ENCODE measurements at places on chromosomes 4 and X.

DNA sequence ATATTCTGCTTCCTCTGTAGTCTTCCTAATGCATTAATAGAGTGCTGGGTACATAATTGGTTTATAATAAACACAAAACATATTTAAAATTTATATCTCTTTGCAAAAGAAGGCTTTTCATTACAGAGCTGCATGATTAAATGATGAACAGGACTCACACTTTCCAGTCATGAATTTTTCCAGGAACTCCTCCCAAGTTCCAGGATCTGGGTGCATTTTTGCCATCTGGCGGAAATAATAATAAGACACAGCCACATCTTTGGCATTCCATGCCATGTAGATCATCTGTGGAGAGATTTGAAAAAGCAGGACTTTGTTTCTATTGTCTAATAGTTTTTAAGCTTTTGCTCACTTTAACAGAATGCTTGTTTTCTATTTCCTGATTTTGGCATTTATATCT lies 40.2 kb upstream of the SULT1B1 start:
- no peak for DNase-seq

- peak; percentile 42 for DNase-seq
Measured at GRCh38 chr4:88107406-88108107, 50.9 kb downstream of the ABCG2 start.

- no peak for DNase-seq
Measured at GRCh38 chrX:40167233-40167849, 69.6 kb upstream of the BCOR start.

- no peak for DNase-seq
Measured at GRCh38 chr4:189838821-189839497, 101.7 kb upstream of the FRG1 start.

DNA sequence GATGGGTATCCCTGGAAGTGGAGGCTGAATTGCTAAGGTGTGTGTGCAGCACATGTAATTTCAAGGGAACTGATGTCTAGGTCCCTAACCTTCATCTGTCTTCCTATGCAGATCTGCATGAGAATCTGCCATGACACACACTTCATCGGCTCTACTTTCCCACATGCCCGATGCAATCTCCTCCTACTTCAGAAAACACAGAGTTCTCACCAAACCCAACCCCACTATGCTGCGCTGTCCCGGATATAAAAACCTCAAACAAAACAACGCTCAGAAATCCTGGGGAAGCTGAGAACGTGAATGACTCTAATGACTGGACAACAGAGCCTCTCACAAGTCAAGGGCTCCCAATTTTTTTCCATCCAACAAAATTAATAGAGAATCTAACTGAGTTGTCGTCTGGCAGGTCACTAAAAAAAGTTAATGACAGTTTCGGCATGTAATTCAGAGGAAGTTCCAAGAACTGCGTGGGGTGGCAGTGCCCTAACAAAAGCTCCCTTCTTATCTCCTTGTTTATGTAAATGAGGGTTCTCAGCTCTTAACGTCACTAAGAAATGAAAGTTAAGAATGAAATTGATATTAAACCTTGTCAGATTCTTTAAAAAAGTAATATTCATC lies 39.0 kb downstream of the STX18 start:
- peak; percentile 44 for DNase-seq

DNA sequence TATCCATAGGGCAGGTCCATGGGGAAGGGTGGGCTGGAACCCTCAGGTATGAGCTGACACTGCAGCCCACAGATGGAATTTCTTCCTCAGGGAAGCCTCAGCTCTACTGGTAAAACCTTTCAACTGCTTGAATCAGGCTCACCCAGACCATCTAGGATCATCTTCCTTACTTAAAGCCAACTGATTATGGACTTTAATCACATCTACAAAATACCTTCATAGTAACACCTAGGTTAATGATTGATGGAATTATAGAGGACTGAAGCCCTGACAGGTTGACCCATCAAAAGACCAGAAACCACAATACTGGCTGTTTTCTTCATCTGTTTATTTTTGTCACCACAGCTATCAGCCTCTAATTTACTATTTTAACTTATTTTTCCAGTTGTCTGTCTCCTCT lies 188.9 kb upstream of the BOD1L1 start:
- no peak for DNase-seq

DNA sequence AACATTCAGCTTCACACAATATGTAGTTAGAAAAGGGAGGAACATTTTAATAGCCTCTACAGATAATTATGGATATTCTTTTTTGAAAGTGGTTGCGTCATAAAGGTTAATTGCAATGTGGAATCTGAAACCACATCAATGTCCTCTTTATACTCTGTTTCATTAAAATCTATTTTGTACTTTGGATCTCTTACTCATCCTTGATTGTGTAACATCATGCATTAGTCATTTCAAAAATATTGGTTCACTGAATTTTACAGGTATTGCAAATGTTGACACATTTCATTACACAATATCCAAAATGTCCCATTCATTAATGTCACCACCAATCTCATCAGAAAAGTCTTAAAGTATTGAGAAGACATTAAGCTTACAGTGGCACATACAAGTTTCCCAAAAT lies 62.7 kb upstream of the USP9X start:
- no peak for DNase-seq

GRCh38 chrX:39752815-39753214 lies 344.9 kb downstream of the BCOR start:
- DNase-seq = peak; percentile 64

DNA sequence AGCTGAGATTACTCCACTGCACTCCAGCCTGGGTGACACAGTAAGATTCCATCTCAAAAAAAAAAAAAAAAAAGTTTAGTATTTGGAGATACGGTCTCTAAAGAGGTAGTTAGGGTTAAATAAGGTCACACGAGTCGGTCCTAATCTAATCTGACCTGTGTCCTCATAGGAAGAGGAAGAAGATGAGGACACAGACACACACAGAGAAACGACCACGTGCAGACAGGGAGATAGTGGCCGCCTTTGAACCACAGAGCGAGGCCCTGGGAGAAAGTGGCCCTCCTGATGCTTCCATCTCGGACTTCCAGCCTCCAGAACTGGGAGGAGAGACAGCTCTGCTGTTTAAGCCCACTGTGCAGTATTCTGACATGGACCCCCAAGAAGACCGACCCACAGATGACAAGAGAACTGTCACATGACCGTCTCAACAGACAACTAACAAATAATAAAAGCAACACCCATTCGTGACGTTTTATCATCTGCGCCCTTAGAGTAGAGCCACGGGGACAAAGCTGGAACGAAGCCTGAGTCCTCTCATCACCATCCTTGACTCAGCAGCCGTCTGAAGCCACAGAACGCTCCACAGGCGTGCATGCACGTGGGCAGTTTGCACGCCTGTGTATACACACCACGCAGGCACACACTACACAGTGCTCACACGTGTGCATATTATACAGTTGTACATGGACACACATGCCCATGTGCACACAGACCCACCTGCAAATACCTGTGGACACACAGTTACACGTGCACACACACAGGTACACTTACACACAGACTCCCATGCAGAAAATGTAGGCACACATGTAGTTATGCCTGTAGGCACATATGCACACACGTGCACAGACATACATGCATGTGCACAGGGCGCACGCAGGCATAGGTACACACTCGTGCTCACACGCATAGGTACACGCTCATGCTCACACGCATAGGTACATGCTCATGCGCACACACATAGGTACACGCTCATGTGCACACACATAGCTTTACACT lies 51.7 kb downstream of the FAM53A start:
- no peak for DNase-seq

DNA sequence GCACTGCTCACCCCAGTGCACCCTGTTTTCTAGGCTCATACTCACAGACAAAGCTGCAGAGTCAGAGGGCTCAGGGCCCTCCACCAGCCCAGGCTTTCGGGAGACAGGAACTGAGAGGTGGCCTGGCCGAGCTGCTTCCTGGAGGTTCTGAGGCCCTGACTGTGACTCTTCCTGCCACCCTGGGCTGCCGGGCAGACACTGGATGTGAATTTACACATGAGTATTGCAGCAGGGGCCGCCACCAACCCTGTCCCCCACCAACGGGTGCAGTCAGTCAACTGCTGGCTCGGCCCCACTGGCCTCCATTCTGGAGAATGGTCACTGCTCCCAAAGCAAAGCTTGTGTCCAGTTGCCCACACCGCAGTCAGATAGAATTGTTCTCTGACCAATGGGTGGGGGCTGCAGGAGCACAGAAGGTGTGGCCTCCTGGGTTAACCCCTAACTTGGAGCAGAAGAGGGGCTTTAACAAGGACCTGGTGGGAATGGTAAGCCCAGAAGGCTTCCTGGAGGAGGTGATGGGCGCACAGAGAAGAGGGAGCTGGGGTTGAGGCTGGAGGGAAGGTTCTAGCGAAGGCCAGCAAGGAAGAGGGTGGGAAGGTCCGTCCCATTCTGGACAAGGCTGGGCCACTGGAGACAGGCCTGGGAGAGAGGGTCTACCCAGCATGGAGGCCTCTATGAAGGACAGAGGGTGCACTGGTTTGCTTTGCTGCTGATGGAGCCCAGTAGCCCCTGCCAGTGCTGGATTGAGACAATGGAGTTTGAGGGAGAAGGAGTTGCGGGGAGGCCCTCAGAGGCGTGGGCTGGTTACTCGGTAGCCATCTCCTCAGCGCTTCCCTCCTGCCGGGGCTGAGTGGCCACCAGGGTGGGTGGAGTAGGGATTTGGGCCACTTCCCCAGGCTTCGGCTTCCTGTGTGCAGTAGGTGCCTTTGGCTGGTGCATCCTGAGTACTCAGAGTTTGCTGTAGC lies 135.3 kb downstream of the CPZ start:
- no peak for DNase-seq

GRCh38 chr4:66653937-66654336 lies 891.4 kb downstream of the CENPC start:
- no peak for DNase-seq

- no peak for DNase-seq
Measured at GRCh38 chrX:16873106-16873505, 2.9 kb upstream of the RBBP7 start.

- DNase-seq = peak; percentile 95
Measured at GRCh38 chr4:150217192-150217591, 138.9 kb downstream of the DCLK2 start.

GRCh38 chr4:87511500-87511899 lies 17.7 kb downstream of the SPARCL1 start:
- DNase-seq = no peak

Measured in pons (tissue), 1 donor.